ENCODE measurements at places on chromosomes 13 and 19.

- no peak for DNase-seq
These were observed 12.3 kb upstream of the INTS6 start for GRCh38 chr13:51465124-51465523.

DNA sequence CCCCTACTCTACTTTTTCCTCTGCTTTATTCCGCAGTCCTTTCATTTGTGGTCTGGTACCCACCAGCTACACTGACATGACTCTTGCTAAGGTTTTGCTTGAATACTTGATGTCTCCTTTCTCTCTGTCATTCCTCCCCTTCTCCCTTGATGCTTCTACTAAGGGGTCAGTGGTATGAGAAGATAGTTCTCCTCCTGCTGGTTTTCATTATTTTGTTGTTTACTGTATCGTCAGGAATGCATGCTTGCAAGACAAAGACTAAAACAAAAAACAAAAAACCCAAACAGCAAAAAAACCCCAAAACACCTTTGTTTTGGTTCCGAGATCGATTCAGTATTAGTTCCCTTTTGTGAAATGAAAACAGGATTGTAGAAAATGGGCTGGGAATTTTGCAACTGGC lies 59.5 kb downstream of the PCCA start:
- no peak for DNase-seq

GRCh38 chr19:49579193-49579592 lies 1.2 kb downstream of the NOSIP start:
- no peak for DNase-seq

GRCh38 chr13:112060282-112060830 lies 6.6 kb upstream of the SOX1 start:
- DNase-seq: no peak

- no peak for DNase-seq
These were observed 32.1 kb downstream of the SLC25A30 start for GRCh38 chr13:45385907-45386553.

DNA sequence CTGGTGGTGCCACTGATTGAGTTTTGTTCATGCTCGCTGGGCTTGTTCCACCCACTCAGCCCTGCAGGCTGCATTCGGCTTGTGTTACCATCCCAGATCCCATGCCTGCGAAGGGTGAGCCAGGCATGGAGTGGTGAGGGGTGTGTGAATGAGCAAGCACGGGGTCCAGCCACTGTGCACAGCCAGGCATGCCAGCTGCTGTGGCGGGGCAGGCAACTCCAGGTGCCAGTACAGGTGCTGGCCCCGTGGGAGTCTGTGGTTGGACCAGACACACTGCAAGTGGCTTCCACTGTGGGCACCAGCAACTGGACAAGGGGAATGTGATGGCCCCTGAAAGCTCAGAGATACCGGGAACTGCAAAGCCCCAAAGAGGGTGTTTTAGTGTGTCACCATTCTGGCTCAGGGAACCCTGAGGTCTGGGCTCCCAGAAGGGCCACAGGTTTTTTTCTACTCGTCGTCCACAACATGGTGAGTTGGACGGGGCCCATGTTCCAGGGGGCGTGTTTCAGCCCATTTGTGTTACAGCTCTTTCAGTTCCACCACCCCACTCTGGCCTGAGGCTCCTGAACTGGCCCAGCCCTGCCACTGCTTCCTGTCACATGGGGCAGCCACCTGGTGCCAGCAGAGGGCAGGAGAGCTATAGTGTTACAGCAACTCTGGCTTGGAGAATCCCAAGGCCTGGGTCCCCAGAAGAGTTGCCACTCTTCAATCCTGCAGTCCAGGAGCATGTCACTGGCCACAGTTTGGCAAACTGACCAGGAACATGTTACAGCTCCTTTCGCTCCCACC lies 217.0 kb upstream of the OBI1 start:
- no peak for DNase-seq

DNA sequence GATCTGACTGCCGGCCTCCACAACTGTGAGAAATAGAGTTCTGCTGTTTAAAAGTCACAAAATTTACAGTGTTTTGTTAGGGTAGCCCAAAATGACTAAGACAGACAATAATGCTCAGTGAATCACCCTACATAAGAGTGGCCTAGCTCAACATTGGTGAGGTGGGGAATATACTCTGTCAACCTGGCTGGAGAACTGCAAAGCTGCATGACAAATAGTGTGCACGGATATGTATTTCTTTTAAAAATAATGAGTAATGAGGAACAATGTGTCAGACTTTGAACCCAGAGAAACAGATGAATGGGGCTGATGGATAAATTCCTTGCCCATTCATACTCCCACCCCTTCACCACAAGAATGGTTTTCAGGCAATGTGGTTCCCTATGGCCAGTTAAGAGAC lies 372.4 kb downstream of the SUCLA2 start:
- no peak for DNase-seq

GRCh38 chr19:47370045-47370611 lies 21.0 kb downstream of the DHX34 start:
- DNase-seq: no peak

- peak; percentile 84 for DNase-seq
These were observed 4.2 kb upstream of the RPL18A start for GRCh38 chr19:17855280-17856152.

DNA sequence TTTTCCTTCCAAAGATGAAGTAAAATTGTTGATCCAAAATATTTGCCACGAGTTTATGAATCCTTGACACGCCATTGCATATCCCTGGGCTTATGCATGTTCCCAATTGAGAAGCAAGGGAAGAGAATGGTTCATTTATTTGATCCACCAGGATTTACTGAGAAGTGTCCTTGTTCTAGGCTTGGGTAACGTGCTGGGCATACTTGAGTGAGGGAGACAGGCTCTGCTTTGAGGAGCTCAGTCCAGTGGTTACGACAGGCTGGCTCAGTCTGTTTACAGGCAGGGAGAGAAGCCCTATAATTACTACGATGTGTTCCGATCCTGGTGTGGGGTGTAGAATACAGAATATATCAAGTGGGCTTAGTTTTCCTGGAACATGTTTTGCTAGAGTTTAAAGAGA lies 6.3 kb upstream of the PNMA8C start:
- DNase-seq: no peak

DNA sequence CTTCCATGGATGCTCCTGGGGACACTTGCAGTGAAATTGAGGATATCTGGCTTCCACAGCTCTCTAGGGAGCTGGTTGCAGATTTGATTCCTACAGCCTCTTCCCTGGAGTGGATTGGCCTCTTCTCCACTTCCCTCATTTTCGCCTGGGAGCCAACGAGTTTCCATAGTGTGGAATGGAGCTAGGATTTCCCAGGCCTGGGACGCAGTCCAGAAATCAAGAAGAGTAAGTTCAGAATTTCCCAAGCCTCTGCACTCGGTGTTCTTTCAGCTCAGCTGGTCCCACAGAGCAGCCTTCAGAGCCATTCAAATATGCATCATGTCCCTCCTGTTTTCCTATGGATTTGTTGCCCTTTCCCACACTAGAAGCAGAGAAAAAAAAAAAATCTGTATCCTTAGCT lies 68.2 kb downstream of the RAP2A start:
- DNase-seq: no peak

- DNase-seq: no peak
These were observed 77.6 kb downstream of the KDM4B start for GRCh38 chr19:5046339-5047039.

DNA sequence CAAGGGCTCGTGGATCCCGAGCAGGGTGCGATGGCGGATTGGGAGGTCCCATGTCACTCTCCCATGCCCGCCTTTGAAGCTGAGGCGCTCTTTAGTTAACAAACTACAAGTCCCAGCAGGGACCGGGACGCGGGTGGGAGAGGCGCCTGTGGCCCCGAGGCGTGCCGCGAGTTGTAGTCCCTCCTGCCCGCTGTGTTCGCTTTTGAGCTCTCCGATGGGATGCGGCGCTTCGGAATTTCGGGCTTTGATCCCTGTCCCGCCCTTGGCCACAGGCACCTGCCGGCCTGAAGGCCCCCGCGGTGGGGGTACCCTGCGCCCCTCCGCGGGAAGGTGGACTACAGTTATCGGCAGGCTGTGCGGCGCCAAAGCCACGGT lies 11.0 kb downstream of the CYTH2 start:
- DNase-seq: no peak

DNA sequence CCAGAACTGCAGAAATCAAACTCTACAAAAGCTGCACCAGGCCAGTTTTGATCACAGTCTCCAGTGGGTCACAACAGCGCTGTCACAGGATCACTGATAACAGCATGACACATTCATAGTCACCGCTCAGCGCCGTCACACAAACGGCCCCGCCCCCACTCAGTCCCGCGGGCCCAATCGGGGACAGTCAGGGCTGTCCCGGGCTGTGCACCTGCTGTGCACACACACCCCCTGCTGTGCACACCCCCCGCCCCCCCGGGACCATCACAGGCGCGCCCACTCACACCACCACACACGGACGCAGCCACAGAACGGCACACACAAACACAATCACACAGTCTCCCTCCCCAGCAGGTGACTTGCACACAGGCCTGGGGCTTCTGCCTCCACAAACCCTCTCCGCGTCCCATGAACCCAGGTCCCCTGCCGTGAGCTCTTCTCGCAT lies 435 bp upstream of the ZNF382 start:
- peak; percentile 69 for DNase-seq

GRCh38 chr19:55213547-55213946 lies 4.2 kb upstream of the PTPRH start:
- DNase-seq: no peak

- DNase-seq: no peak
These were observed 348.8 kb downstream of the SPRY2 start for GRCh38 chr13:79992111-79992510.

GRCh38 chr13:34224877-34225276 lies 406.9 kb downstream of the RFC3 start:
- DNase-seq: no peak

DNA sequence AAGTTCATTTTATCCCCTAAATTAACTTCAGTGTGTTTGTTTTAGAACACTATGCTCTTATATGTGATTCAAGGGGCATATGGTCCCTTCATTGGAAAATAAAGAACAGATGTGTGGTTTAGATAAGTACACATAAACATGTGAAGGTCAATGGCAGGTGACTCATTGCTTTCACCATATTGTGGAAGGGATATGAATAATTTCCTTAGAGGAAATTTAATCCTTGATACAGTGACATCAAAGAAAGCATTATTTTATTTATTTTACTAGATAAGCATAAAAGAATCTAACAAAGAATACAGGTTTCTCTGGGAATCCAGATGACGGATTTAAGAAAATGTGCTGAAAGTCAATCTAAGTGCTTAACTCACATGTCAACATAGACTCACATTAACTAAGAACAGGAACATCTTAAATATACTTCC lies 373.5 kb downstream of the KCTD12 start:
- DNase-seq: no peak

GRCh38 chr19:12680034-12680433 lies 1.6 kb downstream of the DHPS start:
- DNase-seq: no peak

DNA sequence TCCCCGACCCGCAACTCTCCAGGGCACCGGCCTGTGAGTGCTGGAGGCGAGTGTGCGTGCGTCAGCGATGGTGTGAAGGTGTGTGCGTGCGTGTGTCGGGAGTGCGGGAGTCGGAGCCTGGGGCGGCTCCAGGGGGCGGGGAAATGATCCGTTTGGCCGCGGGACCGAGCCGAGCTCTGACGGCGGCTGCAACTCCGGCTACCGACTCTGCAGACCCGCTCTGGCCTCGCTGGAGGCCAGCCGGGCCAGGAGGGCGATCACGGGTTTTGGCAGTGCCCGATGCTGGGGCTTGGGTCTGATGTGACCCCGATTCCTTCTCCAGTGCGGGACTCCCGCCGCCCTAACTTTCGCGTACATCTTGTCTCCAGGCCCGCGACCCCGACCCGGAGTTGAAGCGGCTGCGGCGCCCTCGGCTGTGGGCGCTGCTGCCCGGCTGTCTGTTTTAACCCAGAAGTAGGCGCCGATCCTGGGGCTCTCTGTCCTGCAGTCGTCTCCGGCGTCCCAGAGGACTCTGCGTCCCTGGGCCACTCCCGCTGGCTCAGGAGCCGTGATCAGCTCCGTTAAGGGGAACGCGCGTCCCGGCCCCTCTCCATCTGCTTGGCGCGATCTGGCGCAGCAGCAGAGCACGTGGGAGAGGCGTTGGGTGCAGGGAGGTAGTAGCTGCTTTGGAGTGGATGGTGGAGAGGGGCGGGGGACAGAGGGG lies 1.2 kb downstream of the CHST8 start:
- no peak for DNase-seq
